ELR (cell line): ENCODE measurements at places on chromosomes 3 and 15.

DNA sequence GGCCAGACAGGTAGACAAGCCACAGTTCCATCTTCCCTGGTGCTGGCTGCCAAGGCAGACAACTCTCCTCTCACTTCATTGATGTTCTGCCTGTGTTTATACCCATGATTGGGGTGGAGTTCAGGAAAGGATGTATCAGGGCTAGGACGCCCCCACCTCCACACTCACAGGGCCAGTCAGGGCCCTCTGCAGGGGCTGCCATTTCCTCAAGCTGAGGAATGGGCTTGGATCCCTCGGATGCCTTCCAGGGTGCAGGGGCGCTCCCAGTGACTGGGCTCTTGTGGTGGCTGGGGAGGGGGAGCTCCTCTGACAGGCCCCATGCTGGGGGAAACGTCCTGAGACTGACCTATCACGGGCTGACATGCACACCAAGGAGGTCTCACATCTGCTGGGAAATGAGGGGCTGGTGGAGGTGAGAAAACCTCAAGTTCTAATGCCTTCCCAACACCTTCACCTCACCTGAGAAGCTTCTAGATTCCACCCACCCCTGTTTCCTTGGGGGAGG lies 31.4 kb downstream of the SEMA7A start:
- DNase-seq, result no peak

GRCh38 chr15:32856753-32857152 lies 138.9 kb downstream of the GREM1 start:
- peak; percentile 61 for DNase-seq

DNA sequence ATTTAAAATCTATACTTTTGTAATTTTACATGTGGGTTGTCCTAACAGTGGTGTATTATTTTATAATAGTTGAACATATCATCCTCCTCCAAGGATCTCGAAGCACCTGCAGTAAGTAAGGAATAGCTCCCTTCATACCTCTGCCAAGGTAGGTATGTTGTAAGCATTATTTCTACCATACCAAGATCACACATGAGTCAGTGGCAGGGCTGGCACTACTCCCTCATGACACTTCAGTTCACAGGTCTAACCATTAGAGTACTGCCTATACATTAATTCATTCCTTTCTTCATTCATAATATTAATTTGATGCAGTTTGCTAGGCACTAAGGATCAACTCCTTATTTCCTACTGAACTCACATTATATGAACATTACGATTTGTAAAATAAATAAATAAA lies 11.9 kb upstream of the LEKR1 start:
- peak; percentile 29 for DNase-seq

DNA sequence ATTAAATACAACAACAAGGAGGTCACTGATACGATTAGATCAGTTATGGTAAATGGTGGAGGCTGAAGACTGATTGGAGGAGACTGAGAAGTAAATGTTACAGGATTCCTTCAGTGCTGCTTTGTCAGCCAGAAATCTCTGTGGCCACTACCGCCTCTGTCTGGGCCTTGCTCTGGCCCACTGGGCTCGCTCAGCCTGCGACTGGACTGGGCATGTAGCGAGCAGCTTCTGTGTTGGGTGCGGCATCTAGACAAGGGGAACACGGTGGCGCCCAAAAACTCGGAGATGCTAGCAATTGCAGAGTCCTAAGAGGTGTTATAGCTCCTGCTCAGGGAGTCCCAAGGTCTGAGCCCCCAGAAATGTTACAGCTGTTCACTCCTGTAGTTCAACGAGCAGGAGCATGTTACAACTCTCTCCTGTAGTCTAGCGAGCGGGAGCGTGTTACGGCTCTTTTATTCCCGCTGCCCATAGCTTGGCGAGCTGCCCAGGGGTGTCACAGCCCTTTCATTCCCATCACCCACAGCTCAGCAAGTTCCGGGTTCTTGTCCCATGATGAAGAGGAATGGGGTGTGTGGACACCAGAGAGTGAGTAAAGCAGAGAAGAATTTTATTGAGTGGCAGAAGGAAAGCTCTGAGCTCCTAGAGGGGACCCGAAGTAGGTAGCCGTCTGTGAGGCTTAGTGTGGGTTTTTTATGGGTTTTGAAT lies 24.7 kb downstream of the SLC15A2 start:
- DNase-seq, result peak; percentile 2

DNA sequence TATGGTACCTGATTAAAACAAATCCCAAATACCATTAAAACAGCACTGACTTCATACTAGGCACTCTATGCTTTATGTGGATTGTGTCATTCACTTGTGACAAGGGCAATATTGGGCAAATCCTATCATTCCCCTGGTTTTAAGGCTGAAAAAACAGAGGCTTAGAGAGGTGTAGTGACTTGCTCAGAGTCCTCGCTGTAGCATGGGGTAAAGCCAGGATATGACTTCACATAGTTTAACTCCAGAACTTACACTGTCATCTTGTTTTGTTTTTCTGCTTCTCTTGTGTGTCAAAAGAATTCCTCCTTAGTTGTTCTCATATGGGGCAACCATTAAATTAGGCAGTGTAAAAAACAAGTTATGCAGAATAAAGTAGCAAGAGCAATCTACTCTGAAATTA lies 40.3 kb upstream of the ICE2 start:
- peak; percentile 8 for DNase-seq

GRCh38 chr3:64290864-64291263 lies 65.6 kb upstream of the PRICKLE2 start:
- no peak for DNase-seq

DNA sequence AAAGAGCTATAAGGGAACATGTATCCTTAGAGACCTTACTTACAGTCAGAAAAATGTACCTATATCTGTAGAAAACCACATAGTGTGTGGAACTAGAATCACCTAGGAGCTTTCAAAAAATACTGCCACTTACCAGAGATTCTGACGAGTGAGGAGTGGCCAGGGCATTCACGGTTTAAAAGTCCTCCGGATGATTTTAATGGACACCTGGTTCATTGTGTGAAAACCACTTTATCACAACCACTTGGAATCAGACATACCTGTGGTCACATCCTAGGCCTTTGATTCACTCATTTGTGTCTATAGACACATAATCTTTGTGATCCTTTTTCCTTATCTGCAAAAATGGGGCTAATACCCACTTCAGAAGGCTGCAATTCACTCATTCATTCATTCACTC lies 159.8 kb downstream of the MBNL1 start:
- DNase-seq, result no peak

GRCh38 chr15:72112116-72112515 lies 5.8 kb downstream of the MYO9A start:
- no peak for DNase-seq

DNA sequence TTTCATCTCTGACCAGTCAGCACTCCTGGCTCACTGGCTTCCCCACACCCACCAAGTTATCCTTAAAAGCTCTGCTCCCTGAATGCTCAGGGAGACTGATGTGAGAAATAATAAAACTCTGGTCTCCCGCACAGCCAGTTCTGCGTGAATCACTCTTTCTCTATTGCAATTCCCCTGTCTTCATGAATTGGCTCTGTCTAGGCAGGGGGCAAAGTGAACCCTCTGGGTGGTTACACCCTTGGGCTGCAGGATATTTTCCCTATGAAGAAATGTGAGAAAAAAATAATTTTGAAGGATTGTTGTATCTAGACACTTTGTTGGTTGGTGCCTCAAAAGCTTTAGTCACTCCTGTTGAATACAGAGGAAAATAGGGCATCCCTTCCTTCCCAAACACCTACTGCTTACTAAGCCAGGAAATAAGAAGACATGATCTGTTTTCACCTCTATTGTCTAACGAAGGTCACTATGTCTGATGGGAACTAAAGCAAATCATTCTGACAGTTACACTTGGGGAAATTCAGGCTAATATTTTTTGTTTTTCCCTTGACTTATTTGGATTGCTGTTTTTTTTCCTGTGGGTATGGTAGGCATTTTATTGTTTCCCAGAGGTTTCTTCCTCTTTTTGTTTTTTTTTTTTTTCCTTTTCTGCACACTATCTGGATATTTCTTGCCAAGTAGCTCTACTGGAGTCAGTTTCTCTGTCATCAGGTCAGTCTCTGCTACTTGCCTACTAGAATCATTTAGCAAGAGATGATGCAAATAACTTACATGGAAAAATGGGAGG lies 15.3 kb upstream of the TNFSF10 start:
- DNase-seq, result no peak

DNA sequence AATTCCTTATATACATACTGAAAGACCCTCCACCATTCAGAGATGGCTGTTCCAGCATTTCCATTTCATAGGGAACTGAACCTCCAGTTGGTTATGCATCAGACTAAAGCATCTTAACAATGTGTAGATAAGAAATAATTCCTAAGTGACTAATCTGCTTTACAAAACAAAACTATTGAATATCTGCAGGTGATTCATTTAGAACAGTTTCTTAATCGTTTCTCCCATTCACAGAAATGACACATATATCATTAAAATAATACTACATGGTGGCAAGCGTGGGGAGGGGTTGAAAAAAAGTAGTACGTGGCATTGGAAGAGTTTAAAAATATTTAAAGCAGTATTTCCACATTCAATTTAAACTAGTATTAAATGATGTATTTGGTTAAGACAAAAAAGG lies 19.5 kb downstream of the COPS2 start:
- peak; percentile 97 for DNase-seq
